ENCODE measurements at places on chromosomes 11 and 22.

GRCh38 chr11:36738292-36738861 lies 140.3 kb upstream of the RAG2 start:
- no peak for DNase-seq

DNA sequence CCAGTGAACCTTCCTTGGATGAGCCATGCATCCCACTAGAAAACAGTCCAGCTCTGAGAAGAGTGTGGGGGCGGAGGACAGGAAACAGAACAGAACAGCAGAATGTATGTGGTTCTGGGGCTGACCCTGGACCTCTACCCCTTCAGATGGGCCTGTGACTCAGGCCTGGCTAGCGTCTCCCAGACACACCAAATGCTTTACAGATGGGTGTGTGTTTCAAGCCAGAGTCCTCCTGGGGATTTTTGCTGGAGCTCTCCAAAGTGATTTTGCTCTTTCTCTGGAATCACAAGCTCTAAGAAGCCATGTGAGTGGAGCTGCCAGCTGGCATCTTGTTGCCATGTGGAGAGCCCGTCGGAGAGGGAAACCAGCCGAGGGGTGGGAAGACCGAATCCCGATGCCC lies 13.2 kb upstream of the C1QTNF4 start:
- no peak for DNase-seq

DNA sequence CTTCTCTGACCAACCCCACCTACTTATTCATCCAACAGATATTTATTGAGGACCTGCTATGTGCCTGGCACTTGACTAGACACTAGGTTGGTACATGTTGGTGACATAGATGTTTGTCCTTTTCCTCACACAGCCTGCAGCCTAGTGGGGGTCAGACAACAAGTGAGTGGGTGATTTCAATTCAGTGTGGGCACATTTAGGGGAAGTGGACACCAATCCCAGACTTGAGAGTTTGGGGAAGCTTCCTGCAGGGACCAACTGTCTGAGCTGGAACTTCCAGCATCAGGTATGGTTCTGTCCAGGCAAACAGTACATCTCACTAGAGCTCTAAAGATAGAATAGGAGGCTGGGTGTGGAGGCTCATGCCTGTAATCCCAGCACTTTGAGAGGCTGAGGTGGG lies 5.8 kb upstream of the BCL9L start:
- DNase-seq = no peak

DNA sequence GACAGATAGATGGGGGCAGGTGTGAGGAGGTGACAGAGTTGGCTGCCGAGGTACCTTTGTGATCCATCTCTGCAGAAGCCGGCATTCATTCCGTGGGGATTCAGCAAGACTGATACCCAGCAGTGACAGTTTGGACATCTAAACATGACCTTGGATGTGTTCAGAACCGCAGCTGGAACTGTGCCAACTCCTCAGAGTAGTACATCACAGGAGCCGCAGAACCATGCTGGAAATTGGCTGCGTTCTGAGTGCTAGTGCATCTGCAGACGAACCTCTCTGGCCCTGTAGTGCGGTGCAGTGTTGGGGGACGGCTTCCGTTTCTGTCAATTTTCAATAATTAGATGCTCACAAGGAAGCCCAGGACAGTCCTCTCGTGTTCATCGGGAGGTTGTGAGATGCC lies 772.1 kb downstream of the NTM start:
- DNase-seq = no peak

GRCh38 chr11:97118614-97119200 lies 728.9 kb downstream of the JRKL start:
- DNase-seq = no peak

GRCh38 chr11:64239662-64240434 lies 1.0 kb upstream of the FKBP2 start:
- no peak for DNase-seq

DNA sequence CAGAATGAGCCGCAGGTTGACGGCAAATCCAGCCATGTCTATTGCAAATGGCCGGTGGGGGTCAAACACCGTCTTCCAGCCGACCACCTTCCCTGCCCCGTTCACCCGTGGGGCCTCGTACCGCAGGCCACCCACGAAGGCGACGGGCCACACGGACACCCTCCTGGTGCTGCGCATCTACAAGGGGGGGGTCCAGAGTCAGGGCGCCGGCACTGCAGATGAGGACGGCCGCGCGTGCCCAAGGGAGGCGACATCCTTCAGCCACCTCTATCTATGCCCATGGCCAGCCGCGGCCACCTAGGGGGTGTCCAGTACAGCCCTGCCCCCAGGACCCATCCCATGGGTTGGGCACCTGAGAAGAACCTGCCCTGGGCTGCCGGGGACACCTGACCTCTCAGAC lies 29.2 kb downstream of the B3GAT1 start:
- DNase-seq = no peak

- DNase-seq = no peak
Measured at GRCh38 chr11:27705873-27706820, 5.9 kb upstream of the BDNF start.

DNA sequence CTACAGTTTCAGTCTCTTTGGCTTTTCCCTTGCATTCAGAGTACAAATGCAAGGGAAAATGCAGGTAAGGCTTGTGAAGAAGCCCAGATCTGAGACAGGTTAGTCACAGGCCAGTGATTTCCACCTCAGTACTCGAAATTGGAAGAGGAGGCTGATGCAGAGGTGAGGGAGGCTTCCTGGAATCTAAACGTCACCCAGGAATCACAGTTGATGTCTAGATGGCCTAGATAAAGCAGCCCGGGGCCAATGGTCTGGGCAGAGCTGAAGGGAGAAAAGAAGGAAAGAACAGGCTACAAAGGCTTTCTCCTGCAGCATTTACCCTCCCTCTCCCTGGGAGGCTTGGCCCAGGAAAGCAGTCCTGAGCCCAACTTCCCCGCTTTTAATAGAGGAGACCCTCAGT lies 8.5 kb downstream of the TRIM6 start:
- no peak for DNase-seq

- DNase-seq = peak; percentile 59
Measured at GRCh38 chr11:47863189-47863897, 15.2 kb upstream of the NUP160 start.
